B cell (primary cell): ENCODE measurements at places on chromosomes 4 and X.
A peak's percentile ranks its signal among the peaks of the same experiment; 100 is the strongest.

GRCh38 chr4:109185548-109185947 lies 116.9 kb downstream of the COL25A1 start:
- no peak overlapping the region for H3K4me3 ChIP-seq
- H3K27ac ChIP-seq = no peak overlapping the region
- no peaks in the 10 kb centered on the region for H3K4me1 ChIP-seq

GRCh38 chr4:149465955-149466354 lies 349.7 kb downstream of the IQCM start:
- no peak overlapping the region for H3K27ac ChIP-seq
- H3K27me3 ChIP-seq = no peaks in the 10 kb centered on the region
- H3K36me3 ChIP-seq = no peaks in the 10 kb centered on the region

GRCh38 chr4:87950493-87950892 lies 25.0 kb upstream of the SPP1 start:
- no peak for DNase-seq
- H3K4me1 ChIP-seq = no peaks in the 10 kb centered on the region
- no peaks in the 10 kb centered on the region for H3K27me3 ChIP-seq
- no peak overlapping the region for H3K4me3 ChIP-seq
- no peak overlapping the region for H3K27ac ChIP-seq
- no peaks in the 10 kb centered on the region for H3K36me3 ChIP-seq

- no peaks in the 10 kb centered on the region for H3K36me3 ChIP-seq
- H3K4me3 ChIP-seq = no peak overlapping the region
- no peaks in the 10 kb centered on the region for H3K27me3 ChIP-seq
- DNase-seq = no peak
Observed at GRCh38 chr4:122617597-122618593, 3.0 kb downstream of the IL21 start.

- H3K4me1 ChIP-seq = no peaks in the 10 kb centered on the region
- H3K27ac ChIP-seq = no peak overlapping the region
- no peak overlapping the region for H3K4me3 ChIP-seq
Observed at GRCh38 chrX:7889680-7890079, 37.5 kb downstream of the PNPLA4 start.

GRCh38 chr4:143743591-143743990 lies 43.1 kb upstream of the FREM3 start:
- no peak overlapping the region for H3K27ac ChIP-seq
- H3K27me3 ChIP-seq = no peaks in the 10 kb centered on the region
- H3K4me1 ChIP-seq = no peaks in the 10 kb centered on the region
- no peaks in the 10 kb centered on the region for H3K36me3 ChIP-seq
- H3K4me3 ChIP-seq = no peak overlapping the region
- DNase-seq = no peak

- peaks cover 38% of the 10 kb centered on the region for H3K4me1 ChIP-seq
- no peak for DNase-seq
- H3K4me3 ChIP-seq = no peak overlapping the region
- no peaks in the 10 kb centered on the region for H3K36me3 ChIP-seq
Observed at GRCh38 chrX:9534686-9535085, 69.8 kb downstream of the TBL1X start.

DNA sequence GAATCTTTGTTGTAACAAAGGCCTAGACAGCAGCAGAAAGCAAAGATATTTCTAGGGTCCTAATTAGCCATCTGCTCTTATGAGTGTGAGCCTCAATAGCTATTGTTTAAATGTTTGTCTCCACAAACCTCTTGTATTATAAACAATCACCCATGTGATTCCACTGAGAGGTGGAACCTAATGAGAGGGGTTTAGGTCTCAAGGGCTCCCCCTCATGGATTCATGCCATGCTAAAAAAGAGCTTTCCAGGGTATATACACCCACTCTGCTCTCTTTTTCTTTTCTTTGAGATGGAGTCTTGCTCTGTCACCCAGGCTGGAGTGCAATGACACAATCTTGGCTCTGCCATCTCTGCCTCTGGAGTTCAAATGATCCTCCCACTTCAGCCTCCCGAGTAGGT lies 42.1 kb downstream of the TRIM61 start:
- no peak for DNase-seq
- no peaks in the 10 kb centered on the region for H3K36me3 ChIP-seq
- H3K4me3 ChIP-seq = no peak overlapping the region
- no peaks in the 10 kb centered on the region for H3K4me1 ChIP-seq
- H3K27me3 ChIP-seq = no peaks in the 10 kb centered on the region

DNA sequence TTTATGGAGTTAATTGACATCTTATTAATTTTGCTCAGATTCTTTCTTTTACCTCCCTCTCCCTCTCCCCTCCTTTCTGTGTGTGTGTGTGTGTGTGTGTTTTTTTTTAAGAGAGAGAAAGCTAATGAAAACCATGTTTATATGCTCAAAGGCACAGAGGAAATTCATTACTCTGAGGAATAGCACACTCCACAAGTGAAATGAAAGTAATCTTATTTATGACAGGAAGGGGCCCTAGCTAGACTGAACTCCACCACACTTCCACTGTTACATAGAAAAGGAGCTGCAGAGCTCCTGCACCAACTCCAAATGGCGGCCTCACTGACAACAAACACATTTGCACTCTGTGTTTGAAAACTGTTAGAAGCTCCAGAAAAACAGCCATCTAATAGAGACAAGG lies 150.6 kb downstream of the RASL11B start:
- no peak for DNase-seq
- H3K4me3 ChIP-seq = no peak overlapping the region
- H3K36me3 ChIP-seq = no peaks in the 10 kb centered on the region
- peaks cover 6% of the 10 kb centered on the region for H3K4me1 ChIP-seq

GRCh38 chr4:4334798-4335520 lies 44.9 kb downstream of the ZBTB49 start:
- H3K27me3 ChIP-seq = peaks cover 11% of the 10 kb centered on the region
- DNase-seq = peak; percentile 74
- no peak overlapping the region for H3K4me3 ChIP-seq
- no peaks in the 10 kb centered on the region for H3K4me1 ChIP-seq

GRCh38 chrX:40434947-40435346 lies 145.8 kb upstream of the ATP6AP2 start:
- H3K27ac ChIP-seq = no peak overlapping the region
- H3K27me3 ChIP-seq = no peaks in the 10 kb centered on the region
- no peak for DNase-seq
- no peaks in the 10 kb centered on the region for H3K36me3 ChIP-seq

- no peaks in the 10 kb centered on the region for H3K27me3 ChIP-seq
- DNase-seq = no peak
- H3K36me3 ChIP-seq = no peaks in the 10 kb centered on the region
- H3K4me3 ChIP-seq = no peak overlapping the region
Observed at GRCh38 chrX:41471786-41472185, 24.6 kb downstream of the NYX start.

DNA sequence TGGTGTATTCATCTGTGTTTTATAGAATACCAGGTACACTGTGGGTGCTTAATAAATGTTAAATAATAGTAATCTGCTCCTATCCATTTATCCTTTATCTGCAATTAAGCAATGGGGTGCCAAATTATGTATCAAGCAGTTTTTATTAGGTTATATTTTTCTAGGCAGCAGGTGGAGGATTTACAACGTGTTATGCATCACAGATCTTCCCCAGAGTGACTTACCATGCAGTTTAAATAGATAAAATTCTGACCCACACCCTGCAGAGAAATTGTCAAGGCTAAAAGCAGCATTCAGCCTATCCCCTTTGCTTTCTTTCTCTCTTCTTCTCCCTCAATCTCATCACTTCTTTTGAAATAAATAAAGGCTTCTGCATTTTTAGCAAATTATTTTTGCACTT lies 306.4 kb downstream of the CXXC4 start:
- no peak overlapping the region for H3K4me3 ChIP-seq
- H3K27me3 ChIP-seq = no peaks in the 10 kb centered on the region
- H3K36me3 ChIP-seq = no peaks in the 10 kb centered on the region
- H3K27ac ChIP-seq = no peak overlapping the region
- no peak for DNase-seq
- no peaks in the 10 kb centered on the region for H3K4me1 ChIP-seq

DNA sequence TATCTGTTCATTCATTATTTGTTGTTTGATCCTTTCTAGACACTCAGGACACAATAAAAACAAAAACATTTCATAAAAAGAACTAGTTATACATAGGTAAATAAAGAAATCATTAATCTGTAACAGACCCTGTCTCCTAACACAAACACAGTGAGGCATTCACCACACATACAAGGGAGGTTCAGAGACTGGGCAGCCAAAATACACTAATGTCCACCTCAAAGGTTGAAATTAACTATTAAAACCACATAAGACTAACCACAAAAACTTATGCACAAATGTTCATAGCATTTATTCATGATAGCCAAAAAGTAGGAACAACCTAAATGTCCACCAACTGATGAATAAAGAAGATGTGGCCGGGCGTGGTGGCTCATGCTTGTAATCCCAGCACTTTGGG lies 7.8 kb downstream of the PAPSS1 start:
- no peak overlapping the region for H3K27ac ChIP-seq
- no peaks in the 10 kb centered on the region for H3K27me3 ChIP-seq
- no peaks in the 10 kb centered on the region for H3K36me3 ChIP-seq
- H3K4me3 ChIP-seq = no peak overlapping the region
- no peaks in the 10 kb centered on the region for H3K4me1 ChIP-seq

GRCh38 chr4:41205854-41206460 lies 8.4 kb downstream of the APBB2 start:
- no peaks in the 10 kb centered on the region for H3K27me3 ChIP-seq
- no peak overlapping the region for H3K4me3 ChIP-seq
- no peaks in the 10 kb centered on the region for H3K4me1 ChIP-seq
- no peak overlapping the region for H3K27ac ChIP-seq
- H3K36me3 ChIP-seq = no peaks in the 10 kb centered on the region
- no peak for DNase-seq

- H3K36me3 ChIP-seq = no peaks in the 10 kb centered on the region
- peaks cover 26% of the 10 kb centered on the region for H3K4me1 ChIP-seq
- DNase-seq = no peak
- H3K4me3 ChIP-seq = no peak overlapping the region
Observed at GRCh38 chrX:131826572-131826971, 196.5 kb upstream of the STK26 start.

GRCh38 chr4:79597266-79597665 lies 189.2 kb upstream of the GK2 start:
- peaks cover 34% of the 10 kb centered on the region for H3K4me1 ChIP-seq
- H3K27ac ChIP-seq = no peak overlapping the region
- DNase-seq = no peak
- no peak overlapping the region for H3K4me3 ChIP-seq
- no peaks in the 10 kb centered on the region for H3K36me3 ChIP-seq
- no peaks in the 10 kb centered on the region for H3K27me3 ChIP-seq

GRCh38 chrX:71315917-71316316 lies 14.4 kb downstream of the ITGB1BP2 start:
- H3K27me3 ChIP-seq = no peaks in the 10 kb centered on the region
- no peaks in the 10 kb centered on the region for H3K4me1 ChIP-seq
- no peak overlapping the region for H3K4me3 ChIP-seq
- H3K27ac ChIP-seq = no peak overlapping the region
- no peak for DNase-seq
- no peaks in the 10 kb centered on the region for H3K36me3 ChIP-seq

DNA sequence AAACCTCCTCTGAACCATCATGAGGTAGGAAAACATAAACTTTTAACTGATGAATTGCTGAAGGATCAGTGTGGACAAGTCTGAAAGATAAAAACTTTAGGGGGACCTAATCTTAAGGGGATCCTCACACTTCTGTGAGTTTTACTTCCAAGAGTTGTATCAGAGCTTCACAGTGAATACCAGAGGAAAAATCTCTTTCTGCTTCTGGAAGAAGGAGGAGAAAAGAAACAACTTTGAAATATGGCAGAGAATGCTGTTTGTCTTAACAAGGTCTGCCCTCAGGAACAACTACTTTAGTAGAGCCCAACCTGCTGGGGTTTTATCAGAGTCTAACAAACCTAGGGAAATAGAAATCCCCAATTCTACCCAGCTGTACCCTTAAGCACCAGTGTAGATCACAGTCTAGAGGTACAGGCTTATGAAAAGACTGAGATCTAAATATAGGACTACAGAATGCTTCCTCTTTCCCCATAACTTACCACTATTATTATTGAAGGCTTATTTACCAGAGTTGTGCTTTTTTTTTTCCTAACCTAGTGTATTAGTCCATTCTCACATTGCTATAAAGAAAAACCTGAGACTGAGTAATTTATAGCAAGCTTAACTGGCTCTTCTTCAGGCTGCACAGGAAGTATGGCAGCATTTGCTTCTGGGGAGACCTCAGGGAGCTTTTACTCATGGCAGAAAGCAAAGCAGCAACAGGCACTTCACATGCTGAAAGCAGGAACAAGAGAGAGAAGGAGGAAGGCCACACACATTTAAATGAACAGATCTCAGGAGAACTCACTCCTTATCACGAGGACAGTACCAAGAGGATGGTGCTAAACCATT lies 167.9 kb downstream of the CAMK2D start:
- peak overlapping the region; percentile 85 for H3K27ac ChIP-seq
- no peaks in the 10 kb centered on the region for H3K36me3 ChIP-seq
- no peak overlapping the region for H3K4me3 ChIP-seq
- no peaks in the 10 kb centered on the region for H3K27me3 ChIP-seq
- peaks cover 55% of the 10 kb centered on the region for H3K4me1 ChIP-seq

GRCh38 chr4:133592106-133592505 lies 443.0 kb downstream of the PCDH10 start:
- no peaks in the 10 kb centered on the region for H3K4me1 ChIP-seq
- no peaks in the 10 kb centered on the region for H3K27me3 ChIP-seq
- no peaks in the 10 kb centered on the region for H3K36me3 ChIP-seq
- DNase-seq = no peak
- no peak overlapping the region for H3K4me3 ChIP-seq

- H3K36me3 ChIP-seq = no peaks in the 10 kb centered on the region
- no peaks in the 10 kb centered on the region for H3K4me1 ChIP-seq
- no peak overlapping the region for H3K27ac ChIP-seq
- DNase-seq = no peak
- H3K27me3 ChIP-seq = no peaks in the 10 kb centered on the region
Observed at GRCh38 chr4:74559853-74560252, 114.9 kb downstream of the AREG start.

GRCh38 chrX:129772796-129773431 lies 6.8 kb upstream of the SASH3 start:
- H3K27me3 ChIP-seq = no peaks in the 10 kb centered on the region
- H3K27ac ChIP-seq = peak overlapping the region; percentile 88
- H3K4me3 ChIP-seq = no peak overlapping the region
- H3K4me1 ChIP-seq = peaks cover 87% of the 10 kb centered on the region

- H3K27me3 ChIP-seq = no peaks in the 10 kb centered on the region
- no peak overlapping the region for H3K27ac ChIP-seq
Observed at GRCh38 chr4:26303008-26303407, 17.8 kb upstream of the RBPJ start.

GRCh38 chrX:37776283-37776986 lies 3.4 kb upstream of the CYBB start:
- peak; percentile 50 for DNase-seq
- peak overlapping the region; percentile 84 for H3K27ac ChIP-seq
- H3K36me3 ChIP-seq = no peaks in the 10 kb centered on the region
- H3K27me3 ChIP-seq = no peaks in the 10 kb centered on the region
- H3K4me3 ChIP-seq = no peak overlapping the region

- no peaks in the 10 kb centered on the region for H3K36me3 ChIP-seq
- no peak for DNase-seq
Observed at GRCh38 chr4:172666711-172667368, 501.8 kb upstream of the GALNT7 start.

DNA sequence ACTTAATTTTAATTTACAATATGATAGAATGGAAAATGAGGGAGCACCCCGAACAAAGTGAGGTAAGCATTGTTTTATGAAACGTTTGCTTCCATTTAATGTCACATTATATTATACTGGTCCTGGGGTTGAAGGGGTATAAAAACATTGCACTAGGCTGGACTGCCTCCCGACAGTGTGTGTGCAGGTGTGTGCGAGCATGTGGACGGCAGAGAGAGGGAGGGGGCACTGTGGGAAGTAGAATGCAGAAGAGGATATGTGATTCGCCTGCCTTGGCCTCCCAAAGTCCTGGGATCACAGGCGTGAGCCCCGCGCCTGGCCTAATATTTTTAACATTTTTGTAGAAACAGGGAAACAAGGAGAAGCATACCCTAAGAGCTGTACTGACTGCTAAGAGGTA lies 36.0 kb downstream of the IRF2 start:
- H3K27ac ChIP-seq = no peak overlapping the region
- H3K4me1 ChIP-seq = peaks cover 41% of the 10 kb centered on the region
- no peak for DNase-seq
- no peaks in the 10 kb centered on the region for H3K27me3 ChIP-seq
- no peak overlapping the region for H3K4me3 ChIP-seq
